Stimulated activated CD4-positive, alpha-beta T cell treated with anti-CD3 and anti-CD28 coated beads, Interleukin-4, amount 100 ng/mL, for 4 hours (primary cell): ENCODE measurements at places on chromosomes 16 and 17.

GRCh38 chr17:80445726-80446110 lies 30.7 kb downstream of the NPTX1 start:
- no peak for DNase-seq

DNA sequence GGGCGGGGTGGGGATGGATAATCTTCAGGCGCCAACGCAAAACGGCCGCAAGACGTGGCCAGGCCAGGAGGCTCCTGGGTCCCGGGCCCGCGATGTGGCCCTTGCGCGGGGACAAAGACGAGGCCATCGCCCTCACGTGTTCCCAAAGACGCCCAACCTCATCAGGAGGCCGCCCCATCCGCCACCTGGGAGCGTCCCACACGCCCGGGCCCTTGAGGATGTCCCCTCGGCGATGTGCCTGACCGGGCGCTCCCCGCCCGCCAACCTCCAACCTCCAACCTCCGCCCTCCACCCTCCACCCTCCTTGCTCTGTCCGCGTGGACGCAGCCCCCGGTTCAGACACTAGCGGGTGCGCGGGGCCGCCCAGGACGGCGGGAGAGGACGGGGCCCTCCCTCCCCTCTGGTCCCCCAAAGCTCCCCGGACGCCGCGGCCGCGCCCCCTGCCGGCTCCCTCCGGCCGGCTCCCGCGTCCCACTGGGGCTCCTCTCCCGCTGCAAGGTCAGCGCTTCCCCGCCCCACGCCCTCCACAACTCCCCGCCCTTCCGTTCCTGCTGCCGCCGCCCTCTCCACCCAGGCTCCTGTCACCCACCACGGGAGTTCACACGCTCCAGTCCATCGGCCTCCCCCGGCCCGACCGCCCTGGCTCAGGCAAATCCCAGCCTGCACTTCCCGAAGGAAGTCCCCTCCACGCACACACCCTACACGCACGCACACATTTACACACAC lies 250.8 kb upstream of the RPL38 start:
- DNase-seq = peak; percentile 32

DNA sequence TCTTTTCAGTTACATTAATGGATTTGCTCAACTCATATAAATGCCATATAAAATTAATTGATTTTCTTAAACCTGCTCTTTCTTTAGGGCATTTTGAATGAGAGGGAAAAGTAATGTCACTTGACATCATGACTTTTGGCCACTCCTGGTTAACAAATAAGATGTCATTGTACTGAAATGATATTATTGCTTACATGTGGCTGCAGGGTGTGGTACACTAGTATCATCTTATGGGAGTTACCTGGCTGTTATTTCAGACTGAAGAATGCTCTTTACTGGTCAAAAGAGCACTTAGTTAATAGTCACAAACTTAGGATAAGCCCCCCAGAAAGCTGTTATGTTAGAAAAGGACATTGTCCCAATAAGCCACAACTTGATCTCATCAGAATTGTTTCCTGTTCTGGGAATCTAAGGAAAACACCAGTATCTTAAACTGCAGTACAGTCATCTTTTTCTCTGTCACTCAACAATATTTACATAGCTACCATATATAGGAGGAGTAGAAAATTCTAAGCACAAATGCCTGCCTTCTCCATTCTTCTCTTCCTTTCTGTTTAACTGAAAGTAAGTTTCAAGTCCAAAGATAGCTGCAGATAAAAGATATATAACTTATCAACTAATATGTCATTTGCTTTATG lies 53.9 kb upstream of the MRC2 start:
- DNase-seq = no peak

DNA sequence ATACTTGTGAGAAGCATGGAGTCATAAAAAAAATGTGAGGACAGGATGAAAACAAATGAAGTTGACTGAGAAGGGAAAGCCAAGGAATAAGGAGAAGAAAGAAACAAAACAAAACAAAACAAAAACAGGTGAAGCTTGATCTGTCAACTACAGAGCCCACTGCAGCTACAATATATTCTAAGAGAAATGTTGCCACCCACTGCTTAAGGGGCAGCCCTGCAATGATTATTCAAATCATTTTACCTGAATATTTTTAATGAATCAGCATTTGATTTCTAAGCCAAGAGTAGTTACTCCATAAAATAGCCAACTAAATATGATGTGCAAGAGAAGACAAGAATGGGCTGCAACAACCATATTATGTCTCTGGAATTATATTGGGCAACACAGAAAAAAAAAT lies 252.0 kb upstream of the KIF2B start:
- DNase-seq = no peak

GRCh38 chr17:80598813-80599545 lies 54.3 kb downstream of the RPTOR start:
- DNase-seq = no peak

GRCh38 chr16:11783319-11784037 lies 13.6 kb downstream of the ZC3H7A start:
- peak; percentile 45 for DNase-seq

DNA sequence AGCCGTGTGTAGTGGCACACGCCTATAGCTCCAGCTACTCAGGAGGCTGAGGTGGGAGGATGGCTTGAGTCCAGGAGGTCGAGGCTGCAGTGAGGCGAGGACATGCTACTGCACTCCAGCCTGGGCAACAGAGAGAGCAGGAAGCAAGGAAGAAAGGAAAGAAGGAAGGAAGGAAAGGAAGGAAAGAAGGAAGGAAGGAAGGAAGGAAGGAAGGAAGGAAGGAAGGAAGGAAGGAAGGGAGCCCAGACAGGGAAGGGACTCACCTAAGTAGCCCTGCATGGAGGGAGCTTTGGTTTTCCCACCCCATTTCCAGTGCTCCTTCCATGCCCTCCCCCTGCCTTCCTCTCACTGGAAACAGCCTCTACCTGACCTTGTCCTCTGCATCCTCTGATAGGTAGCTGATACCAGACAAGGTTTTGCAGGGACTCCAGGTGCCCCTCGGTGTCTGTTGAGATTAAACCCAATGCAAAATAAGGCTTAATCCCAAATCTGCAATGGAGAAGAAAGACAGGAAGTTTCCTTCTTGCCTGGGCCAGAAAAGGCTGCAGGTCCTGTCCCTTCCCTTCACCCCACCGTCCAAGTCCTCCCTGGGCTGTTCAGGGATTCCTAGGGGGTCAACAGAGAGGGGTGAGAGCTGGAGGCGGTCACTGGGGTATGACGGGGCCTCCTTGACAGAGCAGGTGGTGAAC lies 21.5 kb upstream of the CA4 start:
- no peak for DNase-seq

- DNase-seq = no peak
Observed at GRCh38 chr16:1817716-1818115, 8.9 kb downstream of the HAGH start.

DNA sequence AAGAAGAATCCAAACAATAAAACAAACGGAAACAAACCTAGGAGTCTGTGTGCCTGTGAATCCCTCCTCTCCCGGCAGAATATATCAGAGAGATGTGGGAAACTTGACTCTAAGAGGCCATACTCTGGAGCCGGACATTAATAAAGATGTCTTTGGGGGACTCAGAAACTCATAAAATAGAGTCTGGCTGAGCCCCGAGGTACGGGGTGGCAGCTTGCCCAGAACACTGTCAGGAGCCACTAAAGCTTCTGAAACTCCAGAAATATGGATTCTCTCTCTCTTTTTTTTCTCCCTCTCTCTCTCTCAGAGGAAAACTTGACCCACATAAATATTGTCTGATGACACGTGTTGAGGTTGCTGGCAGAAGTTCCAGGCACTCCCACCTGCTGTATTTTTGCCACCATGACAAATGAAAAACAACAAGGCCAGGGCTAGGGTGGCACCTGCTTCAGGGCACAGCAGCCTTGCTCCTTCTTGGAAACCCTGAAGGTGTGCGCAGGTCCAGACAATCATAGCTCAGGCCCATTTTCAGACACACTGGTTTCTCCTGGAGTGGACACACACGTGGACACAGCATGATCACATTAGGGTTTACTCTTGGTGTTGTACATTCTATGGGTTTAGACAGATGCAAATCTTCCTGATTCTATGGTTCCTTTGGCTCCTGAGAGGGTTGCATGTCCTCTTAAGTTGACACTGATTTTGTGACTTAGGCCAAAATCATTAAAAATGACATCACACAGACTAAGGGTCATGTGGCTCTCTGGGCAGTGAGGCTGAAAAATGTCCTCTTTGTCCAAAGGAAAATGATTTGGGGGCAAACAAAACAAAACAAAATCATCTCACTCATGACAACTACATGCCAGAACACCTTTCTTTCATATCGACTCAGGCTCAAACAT lies 282.6 kb upstream of the IRX3 start:
- no peak for DNase-seq
